ENCODE measurements at places on chromosomes 6 and 20.

DNA sequence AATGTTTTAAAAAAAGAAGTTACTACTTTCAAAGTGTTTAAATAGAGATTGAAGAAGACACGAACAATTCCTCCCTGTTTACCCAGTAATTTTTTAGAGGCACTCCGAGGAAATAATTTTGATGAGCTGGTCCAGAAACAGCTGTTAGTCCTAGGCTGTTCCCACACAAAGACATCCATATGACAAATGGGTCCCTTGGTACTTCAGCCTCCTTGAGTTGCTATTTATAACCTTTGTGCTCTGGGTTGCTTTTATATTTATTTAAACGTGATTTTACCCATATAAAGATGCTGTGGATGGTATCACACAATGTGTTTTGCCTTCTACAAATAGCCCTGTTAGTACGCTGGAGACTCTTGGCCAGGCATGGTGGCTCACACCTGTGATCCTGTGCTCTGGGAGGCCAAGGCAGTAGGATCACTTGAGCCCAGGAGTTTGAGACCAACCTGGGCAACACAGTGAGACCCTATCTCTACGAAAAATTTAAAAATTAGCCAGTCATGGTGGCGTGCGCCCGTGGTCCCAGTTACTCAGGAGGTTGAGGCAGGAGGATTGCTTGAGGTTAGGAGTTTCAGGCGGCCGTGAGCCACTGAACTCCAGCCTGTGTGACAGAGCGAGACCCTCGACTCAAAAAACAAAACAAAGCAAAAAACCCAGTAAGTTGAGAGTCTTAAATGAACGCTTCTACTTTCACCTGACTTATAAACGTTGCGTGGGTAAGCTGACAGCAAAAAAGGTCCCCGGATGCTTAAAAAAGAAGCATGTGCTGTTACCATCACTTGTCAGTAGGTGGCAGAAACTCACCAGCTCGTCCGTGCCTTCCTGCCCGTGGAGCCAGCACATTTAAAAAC lies 56.9 kb upstream of the ARMH2 start:
- peak; percentile 74 for DNase-seq

GRCh38 chr6:53067849-53068361 lies 2.7 kb downstream of the FBXO9 start:
- no peak for DNase-seq

GRCh38 chr6:31794294-31794865 lies 1.2 kb downstream of the VARS1 start:
- DNase-seq = peak; percentile 46

GRCh38 chr6:102619585-102619984 lies 1226.1 kb downstream of the GRIK2 start:
- DNase-seq = peak; percentile 42

GRCh38 chr6:43865932-43866645 lies 96.1 kb downstream of the VEGFA start:
- peak; percentile 33 for DNase-seq

GRCh38 chr6:36655085-36655724 lies 23.3 kb upstream of the CDKN1A start:
- peak; percentile 85 for DNase-seq

DNA sequence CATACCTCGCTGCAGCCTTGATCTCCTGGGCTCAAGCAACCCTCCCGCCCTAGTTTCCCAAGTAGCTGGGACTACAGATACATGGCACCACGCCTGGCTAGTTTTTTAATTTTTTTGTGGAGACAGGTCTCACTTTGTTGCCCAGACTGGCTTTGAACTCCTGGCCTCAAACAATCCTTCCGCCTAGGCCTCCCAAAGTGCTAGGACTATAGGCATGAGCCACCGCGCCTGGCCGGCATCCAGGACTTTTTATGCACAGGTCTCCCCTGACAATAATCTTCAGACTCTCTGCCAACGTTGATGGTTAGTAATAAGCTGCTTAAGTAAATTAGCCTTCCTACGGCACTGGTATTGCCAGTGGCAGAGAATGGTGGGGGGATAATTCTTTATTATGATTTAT lies 110.5 kb upstream of the MTHFD1L start:
- DNase-seq = no peak
